ENCODE measurements at places on chromosomes 2 and 18.
A peak's percentile ranks its signal among the peaks of the same experiment; 100 is the strongest.

DNA sequence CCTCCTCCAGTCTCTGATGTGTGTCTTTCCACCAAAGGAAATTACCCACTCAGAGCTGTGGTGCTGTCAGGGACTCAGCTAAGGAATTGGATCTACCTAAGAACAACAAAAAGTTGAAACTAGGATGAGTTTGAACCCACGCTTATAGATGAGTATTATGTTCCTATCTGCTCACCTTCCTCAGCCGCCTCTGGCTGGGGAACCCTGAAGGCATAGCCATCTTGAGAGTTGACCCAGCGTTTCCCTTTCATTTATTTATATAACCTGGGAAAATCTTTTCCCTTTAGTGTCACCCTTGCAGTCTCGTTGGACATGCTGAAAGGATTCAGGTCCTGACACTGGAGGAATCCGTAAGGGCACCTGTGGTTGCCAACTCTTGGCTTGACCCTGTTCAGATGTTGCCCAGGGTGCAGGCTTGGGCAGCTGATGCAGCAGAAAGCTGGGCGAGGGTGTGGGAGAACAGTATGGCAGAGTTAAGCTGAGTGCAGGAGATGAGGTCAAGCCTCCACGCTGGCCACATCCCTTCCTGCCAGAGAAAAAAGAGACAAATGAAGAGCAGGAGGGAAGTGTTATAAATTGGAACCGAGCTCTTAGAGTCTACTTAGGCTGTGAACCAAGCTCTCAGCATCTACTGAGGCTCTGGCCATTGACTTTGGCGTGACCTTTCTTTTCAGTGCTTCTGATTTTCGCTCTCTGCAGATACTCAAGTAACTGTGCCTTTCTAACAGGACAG, 1.9 kb downstream of the CDH20 start:
- DNase-seq, result no peak

GRCh38 chr2:29010946-29011345, 29.8 kb downstream of the TOGARAM2 start:
- DNase-seq, result no peak

DNA sequence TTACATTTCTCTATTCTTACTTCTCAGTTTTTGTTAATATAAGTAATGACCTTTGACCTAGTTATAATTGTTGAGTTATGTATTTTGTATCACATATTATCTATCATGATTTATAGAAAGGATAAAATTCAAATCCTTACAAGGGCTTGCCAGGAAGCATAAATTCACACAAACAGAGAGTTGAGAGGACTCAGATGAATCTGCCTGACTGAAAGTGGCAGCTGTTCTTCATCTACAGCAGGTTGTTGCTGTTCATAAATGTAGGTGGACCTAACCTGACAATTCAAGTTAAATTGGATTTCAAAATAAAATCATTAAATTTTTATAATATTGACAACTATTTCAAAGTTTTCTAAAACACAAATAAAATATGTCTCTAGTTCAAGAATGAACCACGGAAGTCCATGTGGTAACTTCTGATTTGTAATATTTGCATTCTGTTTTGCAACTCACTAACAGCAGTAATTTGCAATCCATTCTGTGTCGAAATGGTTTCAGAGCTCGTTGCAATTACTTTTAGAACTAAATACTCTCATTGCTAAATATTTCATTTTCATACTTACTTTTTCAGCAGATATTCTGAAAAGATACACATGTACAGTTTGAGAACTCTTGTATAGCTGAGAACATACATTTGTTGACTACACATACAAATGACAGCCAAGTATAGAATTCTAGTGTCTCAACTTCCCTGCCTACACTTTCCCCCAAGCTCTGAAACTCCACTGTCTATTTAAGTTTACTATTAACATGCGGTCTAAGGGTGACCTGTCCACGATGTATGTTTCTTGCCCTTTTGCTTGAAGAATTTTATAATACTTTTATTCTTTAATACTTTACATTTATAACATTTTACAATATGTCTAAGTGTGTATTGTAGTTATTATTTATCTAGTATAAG, 25.7 kb downstream of the SCN7A start:
- no peak for DNase-seq

DNA sequence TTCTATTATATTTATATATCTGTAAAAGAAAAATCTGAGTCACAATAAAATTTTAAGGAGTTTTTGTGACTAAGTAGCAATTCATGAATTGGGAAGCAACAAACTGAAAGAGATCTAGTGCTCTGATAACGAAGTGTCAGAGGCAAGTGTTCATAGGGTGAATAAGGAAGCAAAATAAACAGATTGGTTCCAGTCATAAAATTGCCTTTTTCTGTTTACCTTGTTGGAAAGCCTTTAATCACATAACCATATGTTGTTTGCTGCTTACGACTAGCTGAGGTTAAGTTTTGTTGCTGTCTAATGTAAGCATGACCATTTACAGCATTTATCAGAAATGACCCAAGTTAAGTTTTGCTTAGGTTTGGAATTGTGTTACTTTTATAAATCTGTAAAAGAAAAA, 358.9 kb downstream of the ARL6IP6 start:
- no peak for DNase-seq

GRCh38 chr2:46296840-46297545, at the start of gene EPAS1:
TSS of gene EPAS1 (plus strand) at chr2:46297407. CDS start at chr2:46297912, 505 bp downstream.
- DNase-seq, result peak; percentile 8

DNA sequence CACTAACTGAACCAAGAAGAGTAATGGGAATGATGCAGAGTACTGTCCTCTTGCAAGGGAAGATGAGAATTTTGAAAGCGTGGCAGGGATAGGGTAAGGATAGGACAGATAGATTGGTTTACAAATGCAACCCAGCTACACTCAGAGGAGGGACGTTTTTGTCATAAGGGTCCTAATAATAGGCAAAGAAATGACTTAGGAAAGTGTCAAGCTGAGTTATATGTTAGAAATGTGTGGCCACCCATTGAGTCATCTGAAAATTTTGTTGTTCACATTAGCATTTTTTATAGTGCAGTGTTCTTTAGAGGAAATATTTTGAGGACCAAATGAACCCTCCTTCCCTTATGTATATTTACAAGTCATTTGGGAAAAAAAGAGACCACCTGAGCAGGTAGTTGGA, 137.5 kb downstream of the PHLPP1 start:
- no peak for DNase-seq

DNA sequence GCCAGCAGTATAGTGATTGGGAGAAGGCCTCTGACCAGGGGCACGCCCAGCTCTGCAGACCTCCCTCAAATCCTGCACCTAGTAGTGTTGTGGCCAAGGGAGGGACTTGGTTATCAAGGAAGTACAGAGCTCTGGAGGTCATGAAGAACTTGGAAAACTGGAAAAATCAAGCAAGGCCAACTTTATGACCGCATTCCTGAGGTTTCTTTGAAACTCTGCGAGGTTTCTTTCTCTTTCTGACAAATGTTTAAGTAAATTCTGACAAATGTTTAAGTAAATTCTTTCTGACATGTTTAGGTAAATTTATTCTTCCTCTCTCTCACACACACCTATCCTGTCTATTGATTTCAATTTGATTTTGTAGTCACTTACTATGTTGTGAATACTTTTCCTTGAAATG, 31.0 kb downstream of the CLIP4 start:
- DNase-seq, result no peak

GRCh38 chr18:45787346-45787745, 38.1 kb upstream of the SIGLEC15 start:
- DNase-seq, result no peak

GRCh38 chr2:233821196-233821595, 33.1 kb downstream of the HJURP start:
- DNase-seq, result no peak

DNA sequence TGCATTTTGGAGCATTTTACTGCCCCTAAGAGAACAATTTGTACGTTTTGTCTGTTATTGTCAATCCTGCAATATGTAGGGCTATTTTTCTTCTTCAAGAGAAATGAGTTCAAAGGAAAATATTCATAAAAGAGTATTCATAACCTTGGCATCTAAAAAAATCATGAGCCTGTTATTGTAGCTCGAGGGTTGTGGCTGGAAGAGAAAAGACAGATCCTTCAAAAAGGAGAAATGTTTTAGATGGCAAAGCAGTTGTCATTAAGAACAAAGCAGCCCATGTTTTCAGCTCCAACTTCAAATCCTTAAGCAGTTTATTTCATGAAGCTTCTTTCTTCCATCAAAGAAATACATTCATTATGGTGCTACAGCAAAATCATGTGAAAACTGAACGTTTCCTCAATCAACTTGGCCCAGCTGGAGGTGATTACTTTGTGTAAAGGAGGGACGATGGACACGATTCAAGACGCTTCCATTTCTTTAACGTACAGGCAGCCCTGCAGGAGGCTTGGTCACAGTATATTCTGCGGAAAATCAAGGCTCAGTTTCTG, 31.4 kb downstream of the QPCT start:
- no peak for DNase-seq

DNA sequence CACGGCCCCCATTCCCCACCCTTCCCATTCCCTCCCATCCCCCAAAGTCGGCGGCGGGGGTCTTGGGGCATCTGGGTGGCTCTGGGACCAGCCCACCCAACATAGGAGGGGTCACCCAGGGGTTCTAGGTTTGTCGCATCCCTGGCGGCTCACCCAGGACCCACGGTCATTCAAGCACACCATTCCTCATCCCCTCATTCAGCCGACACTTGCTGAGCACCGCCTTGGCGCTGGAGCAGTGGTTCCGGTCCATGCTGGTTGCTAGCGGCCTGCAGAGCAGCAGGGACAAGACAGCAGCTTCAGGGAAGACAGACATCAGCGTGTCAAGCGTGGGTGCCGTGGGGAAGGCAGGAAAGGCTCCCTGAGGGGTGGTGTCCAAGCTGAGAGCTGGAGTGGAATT, 50.5 kb upstream of the OTOS start:
- DNase-seq, result no peak

DNA sequence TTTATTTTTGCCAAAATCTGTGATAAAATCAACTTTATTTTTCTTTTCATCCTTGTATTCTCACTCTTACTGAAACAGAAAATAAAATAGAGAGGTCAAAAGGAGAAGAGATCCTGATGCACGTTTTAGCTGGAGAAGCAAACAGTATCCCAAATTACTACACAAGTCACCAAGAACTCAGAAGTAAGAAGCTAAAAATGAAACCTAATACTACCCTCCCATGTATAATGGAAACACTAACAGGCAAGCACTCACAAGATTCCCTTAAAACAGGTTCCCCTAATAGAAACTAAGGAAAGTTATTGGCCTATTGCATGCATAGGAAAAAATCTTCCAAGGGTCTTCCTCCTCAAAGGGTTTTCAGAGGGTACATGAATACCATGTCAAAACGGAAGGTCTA, 927.0 kb downstream of the ERBB4 start:
- no peak for DNase-seq

GRCh38 chr2:8258406-8258805, 423.4 kb upstream of the ID2 start:
- DNase-seq, result no peak

DNA sequence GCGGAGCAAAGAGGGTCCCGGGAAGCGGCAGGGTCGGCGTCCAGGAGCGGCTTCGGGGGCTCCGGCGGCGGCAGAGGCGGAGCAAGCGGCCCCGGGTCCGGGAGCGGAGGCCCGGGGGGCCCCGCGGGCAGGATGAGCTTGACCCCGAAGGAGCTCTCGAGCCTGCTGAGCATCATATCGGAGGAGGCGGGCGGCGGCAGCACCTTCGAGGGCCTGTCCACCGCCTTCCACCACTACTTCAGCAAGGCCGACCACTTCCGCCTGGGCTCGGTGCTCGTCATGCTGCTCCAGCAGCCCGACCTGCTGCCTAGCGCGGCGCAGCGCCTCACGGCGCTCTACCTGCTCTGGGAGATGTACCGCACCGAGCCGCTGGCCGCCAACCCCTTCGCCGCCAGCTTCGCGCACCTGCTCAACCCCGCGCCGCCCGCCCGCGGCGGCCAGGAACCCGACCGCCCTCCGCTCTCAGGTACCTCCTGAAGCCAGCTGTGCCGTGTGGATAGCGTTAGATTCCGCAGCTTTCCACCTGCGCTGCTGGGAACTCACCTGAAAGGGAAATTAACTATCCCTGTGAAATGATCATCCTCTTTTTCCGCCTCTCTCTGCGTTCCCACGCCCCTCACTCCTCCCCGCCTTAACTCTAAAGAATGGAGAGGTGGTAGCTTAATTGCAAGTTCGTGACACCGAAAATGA, 472 bp downstream of the CNOT11 start:
- DNase-seq, result no peak

GRCh38 chr2:130150181-130151144, 5.6 kb upstream of the CCDC74B start:
- no peak for DNase-seq

GRCh38 chr2:148067801-148068200, 46.9 kb downstream of the MBD5 start:
- DNase-seq, result no peak

DNA sequence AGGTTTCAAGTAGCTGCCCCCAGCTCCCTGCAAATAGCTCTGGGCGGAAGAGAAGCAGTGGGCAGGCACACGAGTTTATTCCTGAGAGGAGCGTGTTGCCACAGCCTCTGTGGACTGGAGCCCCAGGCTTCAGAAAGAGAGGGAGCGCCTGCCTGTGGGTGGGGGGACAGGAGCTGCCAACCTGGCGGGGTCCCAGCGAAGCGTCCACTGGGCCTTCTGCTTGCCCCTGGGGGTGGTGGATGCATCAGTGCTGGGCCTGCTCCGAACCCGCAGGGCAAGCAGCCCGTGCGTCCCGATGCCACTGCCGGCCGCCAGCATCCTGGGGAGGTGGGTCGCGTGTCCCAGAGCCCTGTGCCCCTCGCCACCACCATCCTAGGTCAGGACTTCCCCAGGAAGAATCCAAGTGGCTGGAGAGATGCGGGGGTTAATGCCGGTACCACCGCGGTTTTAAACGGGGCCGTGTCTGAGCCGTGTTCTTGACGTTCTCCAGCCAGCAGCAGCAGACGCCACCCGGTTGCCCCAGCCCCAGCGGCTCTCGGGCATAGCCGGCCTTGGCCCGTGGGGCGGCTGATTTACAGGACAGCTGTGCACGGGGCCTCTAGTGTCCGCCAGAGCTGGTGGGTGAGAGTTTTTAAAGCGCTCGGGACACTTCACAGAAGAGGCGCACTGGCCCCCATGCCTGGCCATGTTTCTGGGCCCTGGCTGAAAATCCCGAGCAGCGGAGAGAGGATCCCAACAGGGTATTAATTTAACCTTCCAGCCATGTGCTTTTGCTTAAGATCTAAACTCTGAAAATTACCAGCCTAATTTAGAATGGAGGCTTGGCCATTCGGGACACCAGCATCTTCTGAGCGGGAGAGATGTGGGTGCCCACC, 84.7 kb downstream of the NFATC1 start:
- DNase-seq, result no peak

DNA sequence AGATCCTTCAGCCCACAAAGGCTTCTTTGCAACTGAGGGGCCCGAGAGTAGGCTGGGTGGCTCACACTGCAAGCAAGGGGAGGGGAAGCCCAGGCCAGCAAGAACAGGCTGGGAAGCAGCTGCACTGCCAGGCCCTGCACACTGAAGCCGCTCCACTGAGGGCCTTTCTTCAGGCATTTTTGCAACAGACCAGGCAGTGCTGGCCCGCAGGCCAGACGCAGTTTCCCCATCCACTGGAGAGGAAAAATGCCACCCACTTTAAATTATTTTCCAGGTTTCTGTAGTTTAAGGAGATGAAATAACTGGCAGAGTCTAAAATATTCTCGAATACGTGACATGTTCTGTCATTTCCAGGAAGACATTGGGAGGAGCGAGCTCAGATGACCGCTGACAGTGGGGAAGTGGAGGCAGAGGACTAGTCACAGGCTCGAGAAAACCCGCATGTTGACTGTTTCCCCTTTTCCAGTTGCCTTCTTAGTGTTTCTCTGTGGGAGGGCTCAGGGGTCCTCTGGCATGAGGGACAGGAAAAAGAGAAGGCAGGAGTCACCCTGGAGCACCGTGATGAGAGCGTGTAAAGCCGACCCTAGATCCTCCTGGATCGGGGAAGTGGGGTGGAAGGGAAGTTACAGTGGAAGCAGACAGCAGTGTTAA, 53.3 kb upstream of the B3GNT7 start:
- DNase-seq, result no peak

GRCh38 chr2:65186872-65187851, 40.5 kb upstream of the ACTR2 start:
- no peak for DNase-seq

All from GM12878 (cell line).